Skeletal muscle cell (primary cell): ENCODE measurements at places on chromosomes 4 and X.

- no peak for DNase-seq
Measured at GRCh38 chr4:117385526-117385925, 300.1 kb upstream of the TRAM1L1 start.

- DNase-seq, result peak; percentile 51
Measured at GRCh38 chr4:107069049-107069448, 32.9 kb upstream of the DKK2 start.

DNA sequence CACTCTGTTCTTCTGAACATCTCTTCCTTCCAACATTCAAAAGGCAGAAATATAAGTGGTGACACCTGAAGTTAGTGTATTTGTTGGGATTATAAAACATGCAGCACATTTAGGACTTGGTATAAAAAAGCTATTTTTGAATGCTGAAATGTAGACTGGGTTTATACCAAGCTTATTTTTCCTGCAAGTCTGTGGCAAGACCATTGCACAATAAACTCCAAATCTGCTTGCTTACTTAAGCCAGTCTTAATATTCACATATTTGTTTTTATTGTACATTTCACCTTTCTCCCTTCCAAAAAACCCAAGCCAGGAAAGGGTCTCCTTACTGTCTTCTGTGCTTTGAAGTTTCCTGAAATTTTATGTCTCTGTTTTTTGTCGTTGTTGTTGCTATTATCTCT is 63.7 kb downstream of the FHIP1A start:
- no peak for DNase-seq

GRCh38 chr4:172978848-172979247 is 189.8 kb upstream of the GALNT7 start:
- DNase-seq, result no peak

GRCh38 chr4:147509386-147509785 is 28.5 kb downstream of the EDNRA start:
- no peak for DNase-seq

DNA sequence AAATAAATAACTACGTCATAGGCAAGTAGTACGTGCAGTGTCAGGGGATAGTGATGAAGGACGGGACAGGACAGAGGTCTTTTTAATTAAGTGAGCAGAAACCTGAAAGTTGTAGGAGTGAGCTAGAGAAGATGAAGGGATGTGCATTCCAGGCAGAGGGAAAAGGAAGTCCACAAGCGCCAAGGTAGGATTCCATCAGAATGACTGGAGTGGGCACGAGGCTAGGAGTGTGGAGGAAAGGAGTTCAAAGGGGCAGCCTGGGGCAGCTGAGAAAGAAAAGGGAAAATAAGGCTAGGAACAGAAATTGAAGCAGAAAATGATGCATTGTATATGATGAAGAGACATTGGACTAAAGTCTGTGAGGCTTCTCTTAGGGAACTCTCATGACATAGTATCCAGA is 192.2 kb upstream of the TLL1 start:
- no peak for DNase-seq

DNA sequence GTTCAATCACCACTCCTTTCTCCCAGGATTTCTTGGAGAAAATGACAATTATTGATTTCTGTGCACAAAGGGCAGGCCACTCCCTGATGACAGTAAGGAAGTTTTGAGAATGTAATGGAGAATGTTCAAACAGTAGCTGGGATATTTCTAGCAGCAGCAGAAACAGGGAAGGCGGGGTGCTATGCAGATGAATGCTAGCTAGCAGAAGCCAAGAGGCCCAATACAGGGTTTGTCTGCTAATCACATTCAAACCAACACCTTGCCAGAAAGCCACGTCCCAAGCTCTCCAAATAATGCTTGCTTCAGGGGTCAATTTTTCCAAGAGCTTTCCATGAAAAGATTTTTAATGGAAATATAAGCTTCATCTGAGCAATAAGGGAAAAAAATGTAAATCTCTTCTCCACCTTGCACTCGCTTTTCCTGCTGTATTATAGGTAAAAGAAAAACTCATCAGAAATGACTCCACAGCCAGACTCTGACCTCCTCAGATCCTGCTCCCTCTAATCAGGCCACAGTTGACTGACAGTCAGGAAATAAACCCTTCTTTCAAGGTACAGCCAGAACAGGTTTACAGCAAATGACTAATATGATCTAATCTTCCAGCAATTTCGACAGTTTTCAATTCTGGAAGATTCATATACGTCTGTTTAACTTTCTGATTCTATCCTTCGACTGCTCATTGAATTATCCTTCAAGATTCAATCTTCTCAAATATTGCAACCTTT is 84.7 kb upstream of the PCDH19 start:
- DNase-seq, result no peak

GRCh38 chrX:139759637-139760036 is 51.7 kb upstream of the MCF2 start:
- no peak for DNase-seq

DNA sequence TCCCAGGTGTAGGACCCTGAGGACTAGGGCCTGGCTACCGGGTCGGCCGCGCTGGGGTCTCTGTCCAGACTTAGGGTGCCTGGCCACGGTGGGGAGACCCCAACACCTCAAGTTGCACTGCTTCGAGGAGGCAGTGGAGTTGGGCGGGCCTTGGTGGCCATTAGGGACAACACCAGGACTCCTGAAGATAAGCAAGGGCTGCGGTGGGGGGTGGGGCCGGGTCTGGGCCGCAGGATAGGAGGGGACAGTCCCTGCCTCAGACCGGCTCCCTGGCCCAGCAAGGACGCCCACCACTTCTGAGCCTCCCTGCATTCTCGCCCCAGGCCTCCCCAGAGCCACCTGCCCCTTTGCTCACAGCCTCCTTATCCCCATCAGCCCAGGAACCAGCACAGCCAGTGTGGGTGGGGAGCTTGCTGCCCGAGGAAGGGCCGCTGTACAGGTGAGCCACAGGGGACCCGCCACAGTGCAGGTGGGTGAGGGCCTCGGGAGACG is 5.5 kb upstream of the MXD4 start:
- DNase-seq, result no peak

GRCh38 chr4:7524843-7525242 is 90.1 kb upstream of the PSAPL1 start:
- DNase-seq, result no peak

DNA sequence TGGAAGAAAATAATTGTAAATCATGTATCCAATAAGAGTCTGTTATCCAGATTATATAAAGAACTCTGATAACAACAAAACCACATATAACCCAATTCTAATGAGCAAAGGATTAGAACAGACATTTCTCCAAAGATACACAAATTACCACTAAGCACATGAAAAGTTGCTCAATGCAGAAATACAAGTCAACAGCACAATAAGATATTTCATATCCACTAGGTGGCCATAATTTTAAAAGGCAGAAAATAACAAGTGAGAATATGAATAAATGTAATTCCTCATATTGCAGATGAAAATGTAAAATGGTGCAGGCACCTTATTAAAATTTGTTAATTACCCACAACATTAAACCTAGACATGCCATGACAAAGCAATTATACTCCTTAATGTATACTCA is 73.9 kb upstream of the ZCCHC13 start:
- no peak for DNase-seq

DNA sequence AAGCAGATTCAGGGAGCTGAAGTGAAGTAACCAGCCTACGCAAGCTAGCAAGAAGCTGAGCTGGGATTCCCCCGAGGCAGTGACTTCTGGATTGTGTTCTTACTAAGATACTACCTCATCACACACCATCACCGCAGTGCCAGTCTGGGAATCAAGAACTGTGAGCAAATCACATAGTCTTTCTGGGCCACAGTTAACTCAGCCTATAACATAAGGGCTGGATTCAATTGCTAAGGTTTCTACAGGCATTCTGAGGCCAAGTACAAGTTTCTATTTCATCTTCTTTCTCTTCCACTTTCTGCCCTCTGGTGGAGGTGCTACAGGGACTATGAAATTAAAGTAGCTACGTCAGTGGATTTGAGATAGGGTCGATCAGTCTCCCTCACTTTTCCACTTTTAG is 1.4 kb upstream of the CORIN start:
- no peak for DNase-seq

GRCh38 chr4:173547889-173548288 is 17.9 kb upstream of the HAND2 start:
- peak; percentile 74 for DNase-seq

DNA sequence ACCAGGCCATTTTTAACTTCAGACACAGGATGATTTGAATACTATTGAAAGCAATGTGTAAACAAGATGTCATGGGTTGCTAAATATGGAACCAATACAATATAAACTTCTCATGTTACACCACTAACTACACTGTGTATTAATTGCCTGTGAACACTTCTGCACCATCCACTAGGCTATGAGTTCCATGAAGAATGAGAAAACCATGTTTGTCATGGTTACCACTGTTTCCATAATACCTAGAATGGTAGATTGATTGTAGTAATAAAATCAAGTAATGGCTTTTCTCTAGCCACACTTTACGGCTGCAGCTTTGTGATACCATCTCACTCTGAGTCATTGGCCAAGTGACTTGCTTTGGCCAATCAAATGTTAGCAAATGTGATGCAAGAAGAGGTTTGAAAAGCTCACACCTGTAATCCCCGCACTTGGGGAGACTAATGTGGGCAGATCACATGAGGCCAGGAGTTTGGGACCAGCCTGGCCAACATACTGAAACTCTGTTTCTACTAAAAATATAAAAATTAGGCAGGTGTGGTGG is 19.9 kb upstream of the CYBB start:
- DNase-seq, result no peak

- DNase-seq, result no peak
Measured at GRCh38 chr4:16977081-16977480, 78.6 kb upstream of the LDB2 start.

DNA sequence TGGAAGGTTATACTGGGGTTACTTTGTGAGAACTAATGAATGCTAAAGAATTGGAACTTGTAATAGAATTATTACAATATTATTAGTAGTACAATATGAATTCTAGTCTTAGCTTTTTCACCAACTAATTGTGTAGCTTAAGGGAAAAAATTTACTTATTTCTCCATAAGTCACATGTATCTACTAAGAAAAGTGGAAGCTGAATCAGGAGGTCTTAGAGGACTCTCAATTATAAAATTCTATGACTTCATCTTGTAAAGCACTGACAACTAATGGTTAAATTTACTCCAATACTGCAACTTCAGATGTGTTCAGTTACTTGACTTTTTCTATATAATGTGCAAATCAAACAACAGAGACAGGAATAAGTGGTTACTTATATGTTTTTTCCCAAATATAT is 899 bp upstream of the TMPRSS11D start:
- no peak for DNase-seq

- DNase-seq, result no peak
Measured at GRCh38 chr4:153161226-153161963, 42.8 kb upstream of the TRIM2 start.

GRCh38 chrX:23317799-23318724 is 16.6 kb upstream of the PTCHD1 start:
- no peak for DNase-seq
